Epithelial cell of alveolus of lung (primary cell): ENCODE measurements at places on chromosomes 11 and 22. TPM values are rescaled to one million over a fixed set of nuclear protein-coding genes. Genes with fewer than 3 reads are reported as not detected.

MS4A3 gene
- not detected in 2 replicates for total RNA-seq

LTBP3 gene
- 104 and 180 TPM in 2 replicates for total RNA-seq

GRM5 gene
- total RNA-seq: 0.08 TPM in 1 of 2 replicates, not detected in the other

APOL6 gene
- 9.3 and 11.6 TPM in 2 replicates for total RNA-seq

EFCAB6 gene
- total RNA-seq: 0.65 and 3.0 TPM in 2 replicates

MYBPC3 gene
- not detected in 2 replicates for total RNA-seq

FIBIN gene
- 40.3 and 48.1 TPM in 2 replicates for total RNA-seq

DBX1 gene
- not detected in 2 replicates for total RNA-seq

OR4D5 gene
- total RNA-seq: not detected in 2 replicates

PLCB3 gene
- total RNA-seq: 22.6 and 29.1 TPM in 2 replicates

TREH gene
- not detected in 2 replicates for total RNA-seq

GGTLC2 gene
- not detected in 2 replicates for total RNA-seq

TYR gene
- not detected in 2 replicates for total RNA-seq

OR6T1 gene
- not detected in 2 replicates for total RNA-seq

ARHGAP20 gene
- 1.4 and 2.7 TPM in 2 replicates for total RNA-seq

MMP1 gene
- total RNA-seq: 28.2 and 861 TPM in 2 replicates

FBLN1 gene
- total RNA-seq: 113 and 416 TPM in 2 replicates

SHANK3 gene
- 1.2 and 4.2 TPM in 2 replicates for total RNA-seq

MEI1 gene
- total RNA-seq: 4.5 TPM in 1 of 2 replicates, not detected in the other

CWF19L2 gene
- 4.6 and 5.3 TPM in 2 replicates for total RNA-seq

MAJIN gene
- total RNA-seq: not detected in 2 replicates

SVIP gene
- total RNA-seq: 3.0 and 6.2 TPM in 2 replicates

PIH1D2 gene
- 1.8 and 4.6 TPM in 2 replicates for total RNA-seq

EXT2 gene
- 75.9 and 117 TPM in 2 replicates for total RNA-seq

CYP2D6 gene
- 0.08 and 0.26 TPM in 2 replicates for total RNA-seq

KIF18A gene
- total RNA-seq: 6.1 and 14.0 TPM in 2 replicates

OR5AN1 gene
- not detected in 2 replicates for total RNA-seq
